Stimulated activated CD4-positive, alpha-beta T cell treated with anti-CD3 and anti-CD28 coated beads, Interleukin-4, amount 100 ng/mL, for 24 hours (primary cell): ENCODE measurements at places on chromosomes 2 and 18.

- no peak for DNase-seq
Measured at GRCh38 chr2:193253014-193253530, 1058.3 kb upstream of the TMEFF2 start.

DNA sequence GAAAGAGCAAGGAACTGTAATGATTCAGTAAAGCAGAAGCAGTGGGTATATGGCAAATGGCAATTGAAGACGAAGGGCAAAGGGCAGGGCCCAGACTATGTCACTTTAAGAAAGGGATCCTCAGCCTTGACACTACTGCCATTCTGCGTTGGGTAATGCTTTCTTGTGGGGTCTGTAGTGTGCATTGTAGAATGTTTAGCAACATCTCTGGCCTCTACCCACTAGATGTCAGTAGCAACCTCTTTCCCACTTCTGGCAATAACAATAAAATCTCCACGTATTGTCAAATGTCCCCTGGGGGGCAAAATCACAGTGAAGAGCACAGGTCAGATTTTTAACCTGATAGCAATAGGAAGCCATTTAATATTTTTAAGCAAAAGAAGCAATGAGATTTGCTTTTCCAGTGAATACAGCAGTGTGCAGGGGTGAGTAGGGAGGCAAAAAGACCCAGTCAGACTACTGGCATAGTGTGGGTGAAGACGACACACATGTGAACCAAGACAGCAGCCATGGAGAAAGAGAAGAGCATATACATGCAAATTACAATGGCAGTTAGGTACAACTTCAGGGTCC, 209.5 kb downstream of the DYM start:
- no peak for DNase-seq

- DNase-seq: no peak
Measured at GRCh38 chr2:143907801-143908200, 612.1 kb downstream of the ZEB2 start.

DNA sequence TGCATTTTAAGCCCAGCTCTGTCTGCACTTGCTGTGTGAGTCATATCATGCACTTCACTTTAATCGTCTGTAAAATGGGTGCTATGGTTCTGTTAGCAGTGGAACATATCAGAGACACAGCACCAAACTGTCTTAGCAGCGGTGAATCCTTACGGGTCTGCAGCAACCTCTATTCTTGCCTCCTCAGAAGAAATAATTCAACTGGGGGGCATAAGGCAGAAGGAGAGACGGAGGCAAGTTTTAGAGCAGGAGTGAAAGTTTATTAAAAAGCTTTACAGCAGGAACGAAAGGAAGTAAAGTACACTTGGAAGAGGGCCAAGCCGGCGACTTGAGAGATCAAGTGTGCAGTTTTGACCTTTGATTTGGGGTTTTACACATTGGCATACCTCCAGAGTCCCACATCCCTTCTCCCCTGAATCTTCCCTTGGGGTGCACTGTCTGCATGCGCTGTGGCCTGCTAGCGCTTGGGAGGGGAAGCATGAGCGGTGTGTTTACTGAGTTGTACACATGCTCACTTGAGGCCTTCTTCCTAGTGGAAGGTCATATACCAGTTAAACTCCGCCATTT, 109.8 kb downstream of the DDX1 start:
- no peak for DNase-seq

- DNase-seq: no peak
Measured at GRCh38 chr18:57954935-57955334, 89.1 kb upstream of the NEDD4L start.
